ENCODE measurements at places on chromosomes 7 and 10.

DNA sequence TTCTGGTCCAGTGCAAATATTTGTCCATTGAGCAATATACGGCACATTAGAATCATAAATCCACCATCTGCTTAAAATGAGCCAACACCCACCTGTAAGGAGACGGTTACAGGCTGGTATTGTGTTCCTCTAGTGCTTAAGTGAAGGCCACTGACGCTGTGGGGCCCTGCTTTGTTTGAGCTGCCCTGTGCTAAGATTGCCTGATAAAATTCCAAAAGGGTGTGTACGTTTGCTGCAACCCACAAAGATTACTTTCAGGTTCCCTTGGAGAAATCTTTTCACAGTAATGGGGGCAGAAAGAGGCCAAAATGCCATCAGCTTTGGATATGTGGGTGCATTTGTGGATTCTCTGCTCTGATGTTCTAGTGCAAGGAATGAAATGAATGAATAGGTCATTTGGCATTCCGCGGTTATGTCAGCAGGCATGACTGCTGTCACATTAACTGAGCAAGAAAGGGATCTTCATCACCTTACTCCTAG, 34.4 kb downstream of the AGR3 start:
- DNase-seq, result no peak

DNA sequence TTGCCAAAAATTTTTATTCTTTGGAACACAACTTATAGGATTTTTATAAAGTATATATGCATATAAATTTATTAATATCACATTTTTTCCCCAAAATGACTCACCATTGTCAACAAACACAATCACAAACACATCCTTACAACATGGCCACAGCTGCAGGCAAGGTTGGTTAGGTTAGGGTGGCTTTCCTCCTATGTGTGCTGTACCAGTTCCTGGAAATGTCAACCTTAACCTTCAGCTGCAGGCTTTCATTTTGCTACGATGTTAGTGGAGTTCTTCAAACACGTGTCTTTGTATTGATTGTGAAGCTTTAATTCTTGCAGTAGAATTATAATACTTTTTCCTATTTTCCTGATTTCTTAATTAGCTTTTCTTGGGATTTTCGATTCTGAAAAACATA, 185.8 kb downstream of the PTEN start:
- DNase-seq, result no peak

GRCh38 chr7:28695300-28696295, 262.5 kb downstream of the TRIL start:
- no peak for DNase-seq

DNA sequence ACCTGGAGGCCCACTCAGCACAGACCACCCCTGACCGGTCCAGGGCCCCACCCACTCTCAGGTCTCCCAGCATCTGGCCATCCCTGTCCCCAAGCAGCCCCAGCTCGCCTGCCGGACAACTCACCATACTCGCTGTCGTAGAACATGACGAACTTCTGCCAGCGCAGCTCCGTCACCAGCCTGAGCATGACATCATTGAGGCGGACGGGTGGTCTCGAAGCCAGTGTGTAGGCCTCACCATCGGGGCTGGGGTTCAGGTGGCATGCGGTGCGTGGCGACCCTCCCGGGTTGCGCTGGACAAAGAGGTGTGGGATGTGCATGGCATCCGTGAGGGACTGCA, 160.4 kb downstream of the GRID1 start:
- DNase-seq, result no peak

DNA sequence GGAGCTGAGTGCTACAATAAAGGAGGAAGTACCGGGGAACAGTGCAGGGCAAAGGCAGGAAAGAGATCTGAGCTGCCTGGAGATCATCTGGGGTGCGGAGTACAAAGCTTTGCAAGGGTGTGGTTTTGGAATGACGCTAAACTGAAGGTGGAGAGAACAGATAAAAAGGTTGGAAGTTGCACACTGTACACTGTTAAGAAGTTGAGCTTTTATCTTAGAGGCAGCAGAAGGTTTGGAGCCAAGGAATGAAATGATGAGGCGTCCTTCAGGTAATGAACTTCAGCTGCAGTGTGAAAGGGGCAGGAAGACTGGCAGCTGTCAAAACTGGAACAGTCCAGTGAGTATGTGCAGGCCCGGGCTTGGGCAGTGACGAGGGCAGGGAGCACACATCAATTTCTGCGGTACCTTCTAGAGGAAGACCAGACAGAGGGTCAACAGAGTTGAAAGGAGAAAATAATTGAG, 7.2 kb upstream of the ANKRD61 start:
- no peak for DNase-seq

DNA sequence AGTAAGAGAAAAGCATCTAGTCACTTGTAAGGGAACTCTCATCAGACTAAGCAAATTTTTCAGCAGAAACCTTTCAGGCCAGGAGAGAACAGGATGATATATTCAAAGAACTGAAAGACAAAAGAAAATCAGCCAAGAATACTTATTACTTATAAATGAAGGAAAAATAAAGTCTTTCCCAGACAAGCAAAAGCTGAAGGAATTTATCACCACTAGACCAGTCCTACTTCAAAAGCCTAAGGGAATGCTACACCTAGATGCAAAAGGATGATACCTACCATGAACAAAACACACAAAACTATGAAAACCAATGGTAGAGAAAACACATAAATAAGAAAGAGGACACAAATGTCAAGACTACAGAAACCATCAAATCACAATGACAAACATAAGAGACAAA, 126.6 kb upstream of the ABCB5 start:
- DNase-seq, result no peak

DNA sequence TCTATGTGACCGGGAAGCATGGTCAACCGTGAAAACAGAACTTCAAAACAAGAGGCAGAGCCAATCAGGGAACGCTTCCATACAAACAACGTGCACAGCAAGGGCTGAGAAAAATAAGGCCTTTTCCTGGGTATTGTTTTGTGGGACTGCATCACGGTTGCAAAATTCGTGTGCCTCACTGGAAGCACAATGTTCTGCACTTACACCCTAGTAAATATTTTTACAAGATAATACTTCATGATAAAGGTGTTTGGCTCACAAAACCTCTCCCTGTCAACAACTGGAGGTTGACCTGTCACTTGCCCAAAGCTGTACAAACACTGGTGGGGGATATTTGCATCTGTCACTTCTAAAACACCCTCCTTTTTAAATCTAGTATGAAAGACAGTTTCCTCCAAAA, 37.0 kb downstream of the KLF6 start:
- no peak for DNase-seq

- no peak for DNase-seq
Measured at GRCh38 chr10:96440361-96441292, 73.1 kb downstream of the TLL2 start.

- DNase-seq, result no peak
Measured at GRCh38 chr10:77188000-77188395, 449.6 kb downstream of the KCNMA1 start.

- no peak for DNase-seq
Measured at GRCh38 chr10:24519950-24520349, 203.7 kb downstream of the ARHGAP21 start.

DNA sequence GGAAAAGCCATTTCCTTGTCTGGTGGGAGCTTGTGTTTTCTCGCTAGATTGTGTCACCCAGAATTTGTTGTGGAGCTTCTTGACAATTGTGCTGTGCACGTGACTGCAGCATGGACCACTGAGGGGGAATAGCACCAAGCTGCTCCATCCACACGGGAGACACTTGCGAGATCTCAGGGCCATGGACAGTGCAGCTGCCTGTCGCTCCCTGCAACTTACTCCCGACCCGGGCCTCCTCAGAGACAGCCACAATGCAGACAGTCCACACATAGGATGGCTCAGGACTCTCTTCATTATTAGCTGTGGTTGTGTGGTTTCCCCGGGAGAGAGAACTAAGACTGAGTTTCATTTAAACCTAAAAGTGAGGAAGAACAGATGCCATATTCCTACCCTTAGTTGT, 673.2 kb upstream of the GALNT17 start:
- DNase-seq, result no peak

- DNase-seq, result no peak
Measured at GRCh38 chr10:111837985-111838384, 345.6 kb downstream of the GPAM start.

- no peak for DNase-seq
Measured at GRCh38 chr10:104548090-104548489, 93.0 kb upstream of the SORCS3 start.

DNA sequence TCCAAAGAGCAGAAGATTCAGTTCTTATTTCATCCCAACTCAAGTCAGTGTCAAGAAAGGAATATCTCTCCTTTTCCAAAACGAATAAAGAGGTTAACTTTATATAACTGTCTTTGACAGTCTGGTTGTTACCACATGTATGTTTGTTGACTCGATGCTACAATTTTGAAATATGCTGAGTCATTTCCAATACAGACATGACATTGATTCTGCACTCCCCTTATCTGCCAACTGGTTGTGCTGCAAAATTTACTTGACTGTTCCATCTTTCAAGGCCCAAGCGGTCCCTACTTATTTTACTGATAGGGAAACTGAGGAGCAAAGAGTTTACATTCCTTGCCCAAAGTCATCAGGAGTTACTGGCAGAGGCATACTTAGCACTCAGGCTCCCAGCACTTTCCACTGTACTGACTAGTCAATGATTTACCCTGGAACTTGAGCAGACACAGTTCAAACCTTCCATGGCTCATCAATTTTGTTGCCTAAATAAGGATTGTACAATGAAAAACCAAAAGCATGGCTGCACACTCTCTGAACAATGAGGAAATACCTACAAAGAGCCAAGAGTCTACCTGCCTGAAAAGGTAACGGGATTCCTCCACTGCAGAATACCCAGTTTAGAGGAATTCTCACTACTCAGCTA, 52.8 kb downstream of the ABLIM1 start:
- no peak for DNase-seq

DNA sequence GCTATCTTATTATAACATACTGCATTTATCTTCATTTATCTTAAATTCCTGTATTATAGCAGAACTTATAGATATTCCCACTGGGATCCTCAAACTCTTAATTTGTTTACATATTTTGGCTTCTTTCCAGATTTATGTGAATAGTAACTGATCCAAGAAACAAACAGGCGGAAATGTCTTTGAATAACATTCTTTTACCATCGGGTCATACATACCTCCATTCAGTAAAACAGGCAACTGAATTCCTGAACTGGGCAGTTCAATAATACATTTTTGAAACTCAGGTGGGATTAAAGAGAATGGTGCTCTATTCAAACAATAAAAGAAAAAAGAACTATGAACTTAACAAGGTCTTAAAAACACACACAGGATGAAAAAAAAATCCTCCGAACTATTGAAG, 337.4 kb downstream of the CRPPA start:
- DNase-seq, result no peak

DNA sequence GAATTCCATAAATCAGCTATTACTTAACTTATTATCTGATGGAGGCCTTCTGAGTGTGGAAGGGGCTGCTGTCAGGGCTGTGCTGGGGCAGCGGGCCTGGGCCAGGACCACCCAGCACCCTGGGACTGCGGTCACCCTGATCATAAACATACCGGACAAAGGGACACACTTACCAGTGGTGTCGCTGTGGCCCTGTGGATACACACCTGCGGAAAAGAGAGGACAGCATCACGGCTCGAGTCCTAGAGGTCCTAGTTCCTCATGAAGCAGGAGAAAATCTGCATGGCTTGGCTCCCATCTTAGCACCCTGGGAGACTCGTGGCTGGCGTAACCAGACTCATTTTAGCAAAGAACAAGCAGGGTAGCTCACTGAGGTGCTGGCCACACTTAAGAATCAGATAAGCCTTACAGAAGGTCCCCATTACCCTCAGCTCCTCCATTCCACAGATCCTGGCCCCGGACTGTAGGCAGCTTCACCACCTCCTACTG, 17.7 kb downstream of the IL15RA start:
- DNase-seq, result no peak

DNA sequence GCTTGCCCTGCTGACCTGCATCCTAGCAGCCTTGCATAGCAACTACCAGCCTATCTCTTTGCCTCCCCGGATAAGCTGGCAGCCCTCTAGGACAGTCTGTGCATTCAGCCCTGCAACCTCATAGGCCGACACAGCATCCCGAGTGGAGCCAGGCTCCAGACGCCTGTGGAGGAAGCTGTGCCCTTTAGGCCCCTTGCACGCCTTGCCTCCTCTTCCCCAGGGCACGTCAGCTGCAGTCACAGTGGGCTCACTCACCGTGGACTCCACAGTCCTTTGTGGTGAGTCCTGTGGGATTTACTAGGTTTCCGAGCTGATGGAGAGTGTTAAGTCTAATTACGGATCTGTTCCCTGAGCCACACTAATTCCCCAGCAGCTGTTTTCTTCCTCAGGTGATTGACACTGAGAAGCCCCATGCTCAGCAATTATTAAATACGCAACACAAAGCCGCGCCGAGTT, 540.0 kb downstream of the TCERG1L start:
- DNase-seq, result no peak

GRCh38 chr7:39609113-39609934, 14.0 kb upstream of the RALA start:
- no peak for DNase-seq

DNA sequence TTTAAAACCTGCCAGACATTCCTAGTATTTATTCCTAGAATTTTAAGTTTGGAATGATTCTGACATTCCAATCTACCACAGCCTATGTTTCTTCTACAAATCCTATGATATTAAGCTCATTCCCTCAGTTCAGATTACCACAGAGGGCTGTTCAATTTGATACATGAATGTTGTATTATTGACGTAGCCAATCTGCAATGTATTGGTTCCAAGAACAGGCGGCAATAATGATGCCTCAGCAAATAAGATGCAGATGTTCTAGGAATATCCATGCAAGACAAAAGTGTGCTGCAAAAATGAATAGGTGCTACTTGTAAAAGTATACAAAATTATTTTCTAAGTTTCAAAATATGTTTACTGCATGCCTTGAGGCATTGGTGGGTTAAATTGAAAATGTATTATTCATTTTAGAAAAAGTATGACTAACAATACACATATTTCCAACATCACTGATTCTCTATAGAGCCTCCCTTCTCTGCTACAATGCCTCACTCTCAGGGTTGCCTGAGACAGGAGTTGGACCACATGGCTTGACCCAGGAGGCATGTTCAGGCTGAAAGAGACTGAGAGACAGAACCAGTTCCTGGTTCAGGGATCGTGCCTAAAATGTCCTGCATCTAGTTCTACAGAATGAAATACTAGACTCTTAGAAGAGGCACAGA, 94.1 kb upstream of the CREB5 start:
- no peak for DNase-seq

DNA sequence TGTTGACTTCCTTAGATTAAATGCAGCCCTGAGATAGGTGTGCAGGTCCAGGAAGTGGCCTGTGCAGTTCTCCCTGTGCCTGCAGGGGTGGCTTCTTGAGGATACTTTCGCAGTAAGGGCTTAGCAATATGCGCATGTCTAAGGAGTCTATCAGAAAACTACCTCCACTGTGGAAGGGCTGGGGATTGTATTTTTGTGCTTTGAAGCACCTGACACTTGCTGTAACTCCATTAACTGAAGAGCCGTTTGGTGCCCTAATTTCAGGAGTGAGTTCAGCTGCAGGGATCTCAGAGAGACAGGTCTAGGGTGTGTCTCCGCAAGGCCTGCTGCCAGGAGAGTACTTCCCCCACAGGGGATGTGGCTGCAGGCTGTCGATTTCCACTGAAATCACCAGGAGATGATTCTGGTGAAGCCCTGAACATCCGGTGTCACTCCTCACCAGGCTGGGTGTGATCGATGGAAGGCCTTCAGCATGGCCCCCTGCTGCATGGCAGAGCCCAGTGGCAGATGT, 35.5 kb downstream of the IKZF1 start:
- peak; percentile 50 for DNase-seq

GRCh38 chr7:90766814-90767564, 170.9 kb downstream of the CDK14 start:
- DNase-seq, result no peak

- DNase-seq, result peak; percentile 37
Measured at GRCh38 chr10:119416855-119417254, 125.7 kb downstream of the RGS10 start.

GRCh38 chr10:3427950-3428354, 255.4 kb upstream of the PITRM1 start:
- DNase-seq, result no peak
